Caco-2 (cell line): ENCODE measurements at places on chromosomes 16 and 17.
A peak's percentile ranks its signal among the peaks of the same experiment; 100 is the strongest.

- no peaks in the 10 kb centered on the region for H3K36me3 ChIP-seq
- H3K4me1 ChIP-seq = no peaks in the 10 kb centered on the region
- DNase-seq = no peak
- no peak overlapping the region for H3K27ac ChIP-seq
- no peaks in the 10 kb centered on the region for H3K27me3 ChIP-seq
Measured at GRCh38 chr16:64162613-64163375, 959.1 kb downstream of the CDH11 start.

GRCh38 chr16:674968-675883, at the start of gene RHBDL1:
RHBDL1 (plus strand) TSS chr16:675671; CDS start chr16:675791, 120 bp downstream.
- H3K36me3 ChIP-seq = peaks cover 2% of the 10 kb centered on the region
- H3K4me3 ChIP-seq = peak within 1 kb of the TSS; percentile 26
- H3K4me1 ChIP-seq = 0 out of 2 replicates have a peak, but pooled peaks cover 7% of the 10 kb centered on the region
- no peaks in the 10 kb centered on the region for H3K27me3 ChIP-seq

GRCh38 chr17:42342242-42343008, 45.8 kb downstream of the STAT3 start:
- H3K27ac ChIP-seq = no peak overlapping the region
- DNase-seq = no peak
- H3K4me3 ChIP-seq = no peak overlapping the region
- no peaks in the 10 kb centered on the region for H3K36me3 ChIP-seq
- H3K4me1 ChIP-seq = no peaks in the 10 kb centered on the region

DNA sequence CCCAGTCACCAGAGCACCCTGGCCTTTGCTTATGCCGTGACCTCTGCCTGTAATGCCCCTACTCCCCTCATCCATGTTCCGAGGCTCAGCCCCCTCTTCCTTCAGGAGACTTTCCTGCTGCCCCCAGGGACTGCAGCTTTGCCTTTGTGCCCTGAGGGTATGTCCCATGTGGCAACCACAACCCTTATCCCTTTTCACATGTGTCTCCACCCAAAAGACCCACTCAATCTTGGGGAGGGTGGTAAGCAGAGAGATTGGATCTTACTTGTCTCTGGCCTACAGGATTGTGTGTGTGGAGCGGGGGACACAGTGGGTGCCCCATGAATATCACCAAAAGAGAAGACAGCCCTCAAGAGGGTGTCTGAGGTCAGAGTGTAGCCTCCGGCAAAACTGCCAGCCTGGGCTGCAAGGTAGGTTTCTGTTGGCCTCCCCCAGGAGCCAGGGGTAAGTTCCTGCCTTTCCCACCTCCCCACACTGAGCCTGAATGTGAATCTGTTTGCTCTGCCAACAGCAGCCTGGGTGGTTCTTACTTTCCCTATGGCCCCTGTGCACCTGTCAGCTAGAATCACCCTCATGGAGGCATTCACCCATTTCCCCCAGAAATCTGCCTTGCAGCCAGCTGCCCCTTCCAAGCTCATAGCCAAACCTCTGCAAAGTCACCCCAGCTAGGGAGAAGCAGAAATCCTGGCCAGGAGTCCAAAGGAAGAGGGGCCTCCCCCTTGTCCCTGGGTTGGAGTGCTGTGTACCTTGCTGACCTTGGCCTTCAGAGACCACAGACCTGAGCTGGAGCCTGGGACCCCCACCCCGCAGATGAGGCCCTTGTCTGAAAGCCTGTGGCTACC, 11.5 kb upstream of the C17orf113 start:
- H3K27me3 ChIP-seq = no peaks in the 10 kb centered on the region
- no peaks in the 10 kb centered on the region for H3K4me1 ChIP-seq
- H3K4me3 ChIP-seq = no peak overlapping the region
- no peak for DNase-seq

DNA sequence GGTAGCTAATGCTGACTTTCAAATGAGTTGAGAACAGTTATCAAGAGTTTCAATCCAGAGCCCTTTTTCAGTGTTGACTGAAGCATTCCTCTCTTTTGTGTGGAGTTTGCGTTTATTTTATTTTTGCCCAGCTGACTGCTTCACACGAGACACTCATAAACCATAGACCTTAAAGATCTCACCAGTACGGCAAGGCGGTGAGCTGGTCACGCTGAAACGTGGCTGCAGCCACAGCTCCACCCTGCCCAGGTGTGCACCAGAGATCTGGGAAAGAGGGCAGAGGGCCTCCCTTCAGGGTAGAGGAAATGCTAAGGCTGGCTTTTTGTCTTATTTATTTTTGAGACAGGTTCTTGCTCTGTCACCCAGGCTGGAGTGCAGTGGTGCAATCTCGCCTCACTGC, 112.2 kb downstream of the AATF start:
- peak overlapping the region; percentile 35 for H3K27ac ChIP-seq
- H3K36me3 ChIP-seq = peaks cover 1% of the 10 kb centered on the region; the same call in 1 of the 2 replicates
- no peaks in the 10 kb centered on the region for H3K27me3 ChIP-seq
- H3K4me1 ChIP-seq = peaks cover 7% of the 10 kb centered on the region; the same call in 1 of the 2 replicates
- DNase-seq = no peak
- no peak overlapping the region for H3K4me3 ChIP-seq

GRCh38 chr16:86396422-86396821, 113.9 kb upstream of the FOXF1 start:
- H3K27ac ChIP-seq = no peak overlapping the region
- H3K4me3 ChIP-seq = no peak overlapping the region
- DNase-seq = no peak
- no peaks in the 10 kb centered on the region for H3K36me3 ChIP-seq

GRCh38 chr17:44916781-44917241, 1.5 kb upstream of the GFAP start:
- peaks cover 6% of the 10 kb centered on the region; the same call in 1 of the 2 replicates for H3K4me1 ChIP-seq
- DNase-seq = no peak
- H3K36me3 ChIP-seq = no peaks in the 10 kb centered on the region
- no peak overlapping the region for H3K4me3 ChIP-seq
- H3K27me3 ChIP-seq = no peaks in the 10 kb centered on the region
- H3K27ac ChIP-seq = no peak overlapping the region

GRCh38 chr17:13413001-13413400, 188.7 kb downstream of the HS3ST3A1 start:
- no peaks in the 10 kb centered on the region for H3K27me3 ChIP-seq
- H3K36me3 ChIP-seq = no peaks in the 10 kb centered on the region
- H3K4me3 ChIP-seq = no peak overlapping the region
- DNase-seq = no peak
- no peak overlapping the region for H3K27ac ChIP-seq
- H3K4me1 ChIP-seq = peaks cover 14% of the 10 kb centered on the region

DNA sequence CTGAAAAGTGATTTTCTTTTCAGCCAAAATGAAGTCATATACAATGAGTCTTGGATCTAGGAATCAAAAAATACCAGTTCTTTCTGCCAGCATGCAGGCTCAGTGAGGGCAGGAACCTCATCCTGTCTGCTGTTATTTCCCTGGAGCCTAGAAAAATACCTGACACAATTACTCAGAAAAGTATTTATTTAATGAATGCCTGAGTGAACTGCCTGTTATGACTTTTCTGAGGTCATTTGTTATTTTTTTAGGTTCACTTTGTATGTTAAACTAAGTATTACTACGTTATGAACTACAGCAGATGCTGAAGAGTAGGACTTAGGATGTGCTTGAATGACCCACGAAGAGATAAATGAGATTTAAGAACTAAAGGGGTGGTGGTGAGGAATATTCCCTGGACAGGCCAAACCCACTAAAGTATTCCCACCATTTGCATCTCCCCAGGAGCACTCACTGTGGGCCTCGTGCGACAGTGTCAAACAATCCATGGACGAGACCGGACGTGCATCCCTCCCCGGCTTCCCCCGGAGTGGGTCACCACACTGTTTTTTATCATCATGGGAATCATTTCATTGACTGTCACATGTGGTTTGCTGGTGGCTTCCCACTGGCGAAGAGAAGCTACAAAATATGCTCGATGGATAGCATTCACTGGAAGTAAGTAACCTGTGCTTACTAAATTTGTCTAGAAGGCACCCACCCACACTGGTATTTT, 17.1 kb upstream of the VWA3A start:
- DNase-seq = no peak
- no peaks in the 10 kb centered on the region for H3K36me3 ChIP-seq
- H3K4me3 ChIP-seq = no peak overlapping the region
- no peak overlapping the region for H3K27ac ChIP-seq

DNA sequence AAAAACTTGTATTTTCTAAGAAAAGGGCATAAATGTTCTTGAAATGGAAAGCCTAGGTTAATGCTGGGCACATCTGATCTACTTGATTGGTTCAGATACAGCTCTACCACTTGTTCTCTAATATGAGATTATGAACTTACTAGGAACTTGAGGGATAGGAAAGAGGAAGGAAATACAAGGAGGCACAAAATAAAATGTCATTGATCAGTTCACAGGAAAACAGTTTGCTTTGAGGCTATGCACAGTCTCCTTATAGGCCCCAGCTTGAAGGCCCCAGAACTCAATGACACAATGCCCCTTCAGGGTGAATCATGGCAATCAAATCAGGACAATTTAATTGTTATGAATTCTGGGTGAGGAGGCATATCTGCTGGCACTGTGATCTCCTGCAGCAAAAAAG, 27.1 kb downstream of the NXPH3 start:
- no peaks in the 10 kb centered on the region for H3K27me3 ChIP-seq
- H3K4me1 ChIP-seq = no peaks in the 10 kb centered on the region
- H3K27ac ChIP-seq = no peak overlapping the region
